GM13976 (cell line): ENCODE measurements at places on chromosomes 4 and X.

- DNase-seq: no peak
These were observed 9.2 kb downstream of the VSIG4 start for GRCh38 chrX:66030505-66031317.

- no peak for DNase-seq
These were observed 14.3 kb downstream of the MSANTD1 start for GRCh38 chr4:3263053-3263875.

GRCh38 chrX:10399043-10399741, 221.2 kb downstream of the MID1 start:
- no peak for DNase-seq

GRCh38 chr4:69759189-69759604, 1.2 kb downstream of the SULT1B1 start:
- DNase-seq: no peak

DNA sequence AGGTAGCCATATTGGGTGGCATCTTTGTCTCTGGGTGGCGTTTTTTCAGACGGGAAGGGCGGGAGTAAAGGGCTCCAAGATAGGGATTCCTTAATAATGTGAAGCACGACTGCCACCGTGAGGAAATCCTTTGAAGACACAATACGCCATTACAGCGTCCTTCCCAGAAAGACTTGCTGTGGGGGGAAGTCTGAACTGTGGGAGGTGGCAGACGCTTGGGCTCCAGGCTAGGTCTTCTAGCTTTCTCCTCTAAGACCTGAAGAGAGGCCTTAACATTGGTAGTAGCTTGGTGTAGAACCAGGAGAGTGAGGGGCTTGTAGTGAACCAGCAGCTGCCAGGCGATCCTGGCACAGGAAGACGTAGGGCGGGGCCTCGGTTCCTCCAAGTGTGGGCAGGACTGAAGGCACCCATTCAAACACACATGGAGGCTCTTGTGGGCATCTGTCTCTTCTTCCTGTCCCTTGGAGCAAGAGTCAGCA, 197.3 kb downstream of the OR13H1 start:
- no peak for DNase-seq

- DNase-seq: no peak
These were observed 25.7 kb downstream of the SEPTIN6 start for GRCh38 chrX:119667111-119667878.

- DNase-seq: no peak
These were observed 322.5 kb downstream of the HS3ST1 start for GRCh38 chr4:11106190-11106589.

GRCh38 chr4:48668254-48669017, 111.6 kb downstream of the FRYL start:
- peak; percentile 28 for DNase-seq

- DNase-seq: no peak
These were observed 10.2 kb upstream of the HPGD start for GRCh38 chr4:174532445-174532844.

DNA sequence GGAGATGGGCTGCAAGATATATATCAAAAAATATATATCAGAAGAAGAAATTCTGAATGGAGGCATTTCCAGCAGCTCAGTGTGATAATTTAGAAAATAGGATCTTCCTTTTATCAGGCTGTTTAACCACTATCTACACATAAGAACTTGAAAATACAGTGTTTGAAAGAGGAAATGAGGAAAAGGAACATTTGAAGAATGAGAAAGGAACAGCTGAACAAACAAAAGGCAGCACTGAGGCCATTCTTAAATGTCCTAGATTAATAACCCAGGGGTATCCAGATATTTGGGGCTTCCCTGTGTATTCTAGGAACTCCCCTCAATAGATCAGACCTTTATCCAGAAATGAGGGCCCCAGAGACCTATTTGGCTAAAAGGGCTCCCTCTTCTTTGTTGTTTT, 4.1 kb downstream of the SLC39A8 start:
- no peak for DNase-seq

DNA sequence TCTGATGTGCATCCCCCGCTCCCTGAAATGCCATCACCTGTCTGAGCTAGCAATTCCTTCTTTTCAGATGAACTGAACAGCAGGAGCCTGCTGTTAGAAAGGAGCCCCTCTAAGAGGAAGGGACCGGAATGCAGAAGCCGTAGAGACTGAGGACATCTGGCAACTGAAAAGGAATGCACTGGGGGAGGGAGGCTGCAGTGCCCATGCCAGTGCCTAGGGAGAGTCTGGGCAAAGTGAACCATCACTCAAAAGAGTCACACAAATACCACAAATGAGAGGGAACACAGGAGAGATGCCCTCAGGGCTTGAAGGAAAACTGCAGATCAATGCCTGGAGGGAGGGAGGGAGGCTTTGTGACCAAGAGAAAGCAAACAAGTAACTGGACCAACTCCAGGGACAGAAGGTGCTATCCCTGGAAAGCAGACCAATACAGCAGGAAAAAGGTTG, 93.9 kb upstream of the CBR4 start:
- DNase-seq: no peak

DNA sequence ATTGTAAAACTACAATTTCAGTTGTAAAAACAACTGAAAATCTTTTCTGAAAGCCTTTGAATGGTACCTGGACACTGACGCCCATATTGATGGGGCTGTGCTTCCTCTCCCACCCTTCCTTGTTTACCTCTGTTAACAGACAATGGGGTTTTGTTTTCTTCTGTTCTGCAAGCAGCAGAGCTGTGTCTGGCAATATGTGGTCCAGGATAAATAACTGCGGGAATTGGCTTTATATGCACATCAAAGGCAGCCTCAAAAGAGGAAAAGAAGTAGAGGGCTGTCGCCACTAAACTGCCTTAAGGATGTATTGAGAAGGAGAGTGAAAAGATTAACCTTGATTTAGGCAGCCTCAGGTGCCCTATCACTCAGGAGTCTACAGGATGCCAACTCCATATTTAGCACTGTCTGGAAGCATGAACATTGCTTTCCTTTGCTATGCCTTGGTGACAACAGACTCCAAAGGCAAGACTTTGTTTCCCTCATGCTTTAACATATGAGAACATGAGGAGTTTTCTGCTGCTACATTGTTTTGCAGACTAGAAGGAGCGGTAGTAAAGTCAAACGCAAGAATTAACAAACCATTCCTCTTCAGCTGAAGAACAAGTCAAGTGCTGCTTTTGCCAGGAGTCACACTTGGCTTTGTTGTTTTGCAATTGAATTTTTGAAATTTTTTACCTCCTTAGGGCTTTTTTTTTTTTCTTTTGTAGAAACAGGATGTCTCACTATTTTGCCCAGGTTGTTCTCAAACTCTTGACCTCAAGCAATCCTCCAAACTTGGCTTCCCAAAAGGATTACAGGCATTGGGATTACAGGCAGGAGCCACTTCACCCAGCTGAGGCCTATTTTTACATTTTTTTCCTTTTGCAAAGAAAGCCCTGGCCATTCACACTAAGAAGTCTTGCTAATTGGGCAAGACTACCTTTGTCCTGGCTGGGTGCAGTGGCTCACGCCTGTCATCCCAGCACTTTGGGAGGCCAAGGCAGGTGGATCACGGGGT, 3.0 kb downstream of the IL21 start:
- DNase-seq: no peak

DNA sequence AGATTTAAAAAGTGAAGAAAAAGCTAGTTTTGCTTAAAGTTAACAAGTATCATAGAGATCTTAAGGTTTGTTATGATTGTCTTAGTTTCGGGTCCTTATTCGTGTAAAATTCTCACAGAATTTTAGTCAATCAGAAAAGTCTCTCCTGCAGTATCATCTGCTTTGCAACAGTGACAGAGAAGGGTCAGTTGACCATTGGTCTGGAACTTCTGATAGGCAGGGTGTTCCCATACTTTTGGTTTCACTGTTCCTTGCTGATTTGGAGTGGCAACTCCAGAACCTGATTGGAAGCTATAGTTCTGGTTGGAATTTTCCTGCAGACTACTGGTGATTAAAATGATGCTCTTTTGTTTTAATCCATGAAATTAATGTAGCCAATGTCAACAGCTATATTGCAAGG, 1.8 kb downstream of the IL15 start:
- no peak for DNase-seq

- DNase-seq: peak; percentile 89
These were observed 618 bp downstream of the BEND4 start for GRCh38 chr4:42151568-42152506.

DNA sequence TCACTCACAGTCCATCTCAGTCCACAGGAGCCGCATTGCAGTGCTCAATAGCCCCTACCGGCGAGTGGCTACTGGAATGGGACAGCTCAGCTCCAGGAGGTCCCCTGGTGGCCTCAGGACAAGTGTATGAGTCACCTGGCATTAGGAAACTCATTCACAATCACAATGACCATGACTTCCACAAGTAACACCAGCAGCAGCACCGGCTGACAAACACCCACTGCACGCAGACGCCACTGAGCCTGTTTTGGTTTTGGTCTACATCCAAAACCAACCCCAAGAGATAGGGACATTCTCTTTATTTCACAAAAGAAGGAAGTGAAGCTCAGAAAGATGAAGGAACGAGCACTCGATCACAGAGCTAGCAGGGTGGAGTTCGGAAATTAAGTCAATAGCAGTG, 8.1 kb downstream of the JAKMIP1 start:
- no peak for DNase-seq
